ENCODE measurements at places on chromosomes 1 and 21. TPM values are rescaled to one million over a fixed set of nuclear protein-coding genes. Genes with fewer than 3 reads are reported as not detected.

- no peak for DNase-seq
These were observed 26.5 kb downstream of the TSNAX start for GRCh38 chr1:231554969-231555368.

DNA sequence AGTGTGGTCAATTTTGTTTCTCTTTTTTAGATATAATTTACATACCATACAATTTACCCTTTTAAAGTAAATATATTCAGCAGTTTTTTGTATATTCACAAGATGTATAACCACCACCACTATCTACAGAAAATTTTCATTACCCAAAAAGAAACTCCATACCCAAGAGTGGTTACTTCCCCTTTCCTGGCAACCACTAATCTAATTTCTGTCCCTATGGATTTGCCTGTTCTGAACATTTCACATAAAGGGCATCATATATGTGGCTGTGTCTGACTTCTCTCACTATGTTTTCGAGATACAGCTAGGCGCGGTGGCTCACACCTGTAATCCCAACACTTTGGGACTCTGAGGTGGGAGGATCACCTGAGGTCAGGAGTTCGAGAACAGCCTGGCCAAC, 13.6 kb downstream of the PACC1 start:
- no peak for DNase-seq

DNA sequence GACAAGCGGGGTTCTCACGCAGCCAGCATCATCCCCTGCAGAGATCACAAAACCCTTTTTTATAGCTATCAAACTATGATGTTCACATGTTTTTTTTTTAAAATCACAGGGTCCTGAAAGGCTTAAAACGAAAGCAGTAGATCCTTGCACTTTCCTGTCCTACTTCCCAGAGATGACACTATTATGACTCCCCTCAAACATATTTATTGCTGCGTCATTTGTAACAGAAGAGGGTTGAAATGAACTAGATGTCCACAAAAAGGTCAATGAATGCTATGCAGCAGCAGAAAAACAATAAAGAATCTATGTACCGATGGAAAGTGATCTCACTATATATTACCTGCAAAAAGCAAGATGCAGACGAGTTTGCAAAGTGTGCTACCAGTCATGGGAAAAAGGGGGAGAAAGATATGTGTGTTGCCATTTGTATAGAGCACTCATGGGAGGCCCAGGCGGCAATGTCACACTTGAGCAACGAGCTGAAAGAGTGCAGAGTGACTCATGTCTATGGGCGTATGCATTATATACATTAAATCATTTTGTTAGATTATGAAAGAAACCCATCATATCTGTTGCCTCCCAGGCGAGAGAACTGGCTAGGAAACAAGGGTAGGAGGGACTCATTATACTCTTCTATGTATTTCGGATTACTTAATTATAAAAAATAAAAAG, 68.9 kb upstream of the PARP1 start:
- no peak for DNase-seq

- no peak for DNase-seq
These were observed 95.6 kb upstream of the KCTD3 start for GRCh38 chr1:215471463-215471862.

DNA sequence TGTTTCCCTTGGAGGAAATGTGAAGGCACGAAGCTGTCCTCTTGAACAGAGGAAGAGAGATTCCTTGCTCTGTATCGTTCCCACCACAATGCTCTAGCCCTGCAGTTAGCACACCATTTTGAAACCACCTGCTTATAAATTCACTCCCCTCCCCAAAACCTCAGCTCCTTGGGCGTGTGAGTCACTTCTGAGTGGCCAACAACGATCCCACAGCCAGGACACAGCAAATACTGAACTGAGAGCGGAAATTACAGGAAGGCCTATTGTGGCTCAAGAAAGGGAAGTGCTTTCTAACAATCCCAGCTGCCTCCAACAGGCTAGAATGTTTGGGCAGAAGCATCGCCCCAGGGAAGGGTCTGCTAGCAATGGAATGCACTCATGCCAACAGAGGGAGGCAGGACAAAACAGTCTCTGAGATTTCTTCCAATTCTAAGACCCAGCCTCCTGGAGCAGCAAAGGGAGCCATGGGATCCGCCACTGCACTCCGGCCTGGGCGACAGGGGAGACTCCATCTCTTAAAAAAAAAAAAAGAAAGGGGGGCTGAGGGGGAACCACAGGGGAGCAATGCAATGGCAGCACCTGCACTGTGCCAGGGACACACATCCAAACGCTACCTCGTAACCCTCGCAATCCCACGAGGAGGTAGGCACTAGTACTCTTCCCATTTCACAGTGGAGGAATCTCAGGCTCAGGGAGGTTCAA, 1.9 kb downstream of the TMEM53 start:
- DNase-seq = peak; percentile 61

DNA sequence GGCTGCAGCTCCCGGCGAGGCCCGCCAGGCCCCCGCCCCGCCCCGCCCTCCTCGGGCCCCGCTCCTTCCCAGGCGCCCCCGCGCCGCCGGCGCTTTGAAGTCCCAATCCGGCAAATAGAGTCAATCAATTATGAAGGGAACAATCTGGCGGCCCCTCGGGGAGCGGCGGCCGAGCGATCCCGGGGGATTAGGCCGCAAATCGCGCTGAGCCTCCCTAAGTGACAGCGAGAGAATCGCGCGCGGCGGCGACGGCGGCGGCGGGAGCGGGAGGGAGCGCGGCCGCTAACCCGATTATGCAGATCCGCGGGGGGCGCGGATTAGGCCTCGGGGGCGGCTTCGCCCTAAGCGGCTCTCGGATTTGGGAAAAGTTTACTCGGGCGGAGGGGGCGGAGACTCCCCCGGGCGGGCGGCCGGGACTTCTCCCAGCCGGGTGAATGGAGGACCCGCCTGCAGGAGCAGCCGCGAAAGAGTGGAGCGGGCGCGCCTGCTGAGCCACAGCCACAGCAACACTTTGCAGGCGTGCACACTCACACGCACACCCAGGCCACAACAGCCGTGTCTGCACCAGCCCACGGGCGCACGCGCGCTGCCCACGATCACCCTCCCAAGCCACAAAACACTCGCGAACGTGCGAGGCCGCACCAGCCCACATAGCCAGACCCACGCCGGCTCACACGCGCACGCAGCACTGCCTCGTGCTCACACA, 23.0 kb upstream of the DMBX1 start:
- peak; percentile 47 for DNase-seq

DNA sequence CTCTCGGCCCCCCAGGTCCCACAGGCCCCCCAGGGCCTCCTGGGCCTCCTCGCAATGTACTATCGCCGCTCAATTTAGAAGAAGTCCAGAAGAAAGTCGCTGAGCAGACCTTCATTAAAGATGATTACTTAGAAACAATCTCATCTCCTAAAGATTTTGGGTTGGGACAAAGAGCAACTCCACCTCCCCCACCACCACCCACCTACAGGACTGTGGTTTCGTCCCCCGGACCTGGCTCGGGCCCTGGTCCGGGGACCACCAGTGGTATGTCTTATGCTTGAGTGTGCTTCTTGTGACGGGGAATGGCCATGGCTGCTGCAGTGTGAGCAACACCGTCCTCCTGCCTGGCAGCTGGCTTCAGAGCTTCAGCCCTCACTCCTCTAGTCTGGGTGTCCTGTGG, 70.2 kb upstream of the DYNLT5 start:
- DNase-seq = no peak

- peak; percentile 86 for DNase-seq
These were observed 16.8 kb downstream of the TRPM2 start for GRCh38 chr21:44370027-44370735.

DNA sequence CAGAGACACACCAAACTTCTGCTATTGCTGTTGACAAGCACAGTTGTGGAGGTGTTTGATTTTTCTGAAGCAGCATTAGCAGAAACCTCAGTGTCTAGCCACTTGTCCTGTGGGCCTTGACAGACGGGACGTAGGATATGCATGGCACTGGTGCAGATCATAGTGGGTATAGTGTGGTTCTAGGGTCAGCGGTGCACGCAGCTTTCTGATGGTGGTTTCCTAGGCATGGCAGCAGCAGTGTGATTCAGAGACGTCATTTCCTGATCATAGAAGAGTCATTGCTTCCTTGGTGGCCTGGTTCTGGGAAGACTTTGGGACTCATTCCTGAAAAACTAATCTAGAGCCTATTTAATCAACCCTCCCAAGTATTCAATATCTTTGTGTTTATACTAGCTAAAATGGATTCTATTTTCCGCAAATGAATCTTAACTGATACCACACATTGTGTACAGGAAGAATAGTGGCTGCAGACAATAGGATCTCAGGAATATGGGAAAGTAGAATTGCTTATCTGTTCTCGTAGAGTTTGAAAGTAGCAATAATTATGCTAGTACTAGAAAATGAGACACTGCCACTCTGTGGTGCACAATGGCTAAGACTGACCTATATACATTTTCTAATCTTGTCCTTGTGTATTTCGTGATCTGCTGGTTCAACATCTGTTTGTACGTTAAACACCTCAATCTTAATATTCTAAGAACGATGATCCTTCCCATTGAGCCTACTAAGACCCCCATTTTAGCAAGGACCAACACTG, 2.8 kb upstream of the USP1 start:
- DNase-seq = no peak

DNA sequence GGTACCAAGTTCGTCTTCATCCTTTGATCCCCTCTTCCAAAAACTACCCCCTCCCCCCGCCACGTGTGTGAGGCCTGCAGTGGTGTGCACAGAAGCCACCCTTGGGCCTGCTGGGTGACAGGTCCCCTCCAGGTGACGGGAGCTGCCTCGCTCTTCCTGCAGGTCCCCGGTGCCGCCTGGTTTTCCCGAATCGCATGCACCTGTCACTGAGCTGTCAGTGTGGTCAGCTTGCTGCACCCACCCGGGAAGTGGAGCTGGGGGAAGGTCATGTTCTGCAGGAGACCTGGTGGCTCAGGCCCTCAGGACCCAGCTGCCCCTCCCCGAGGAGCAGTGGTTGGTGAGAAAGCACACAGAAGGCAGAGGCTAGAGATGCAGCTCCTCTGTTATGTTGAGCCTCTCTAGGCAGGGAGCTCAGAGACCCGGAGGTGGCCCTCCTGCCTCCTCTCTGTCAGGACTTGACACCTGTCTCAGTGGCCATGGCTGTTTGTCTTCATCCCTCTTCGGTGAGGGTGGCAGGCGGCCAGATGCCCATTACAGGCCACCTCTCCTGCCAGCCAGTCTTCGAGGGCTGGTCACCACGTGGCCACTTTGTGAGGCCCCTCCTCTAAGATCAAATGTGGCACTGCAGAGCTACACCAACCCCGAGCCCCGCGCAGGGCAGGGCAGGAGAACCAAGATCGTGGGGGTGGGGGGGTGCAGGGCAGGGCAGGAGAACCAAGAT, 60.9 kb downstream of the SKI start:
- DNase-seq = no peak

GRCh38 chr1:95504321-95504720, 270.3 kb downstream of the RWDD3 start:
- no peak for DNase-seq

GRCh38 chr1:24526940-24527542, 24.4 kb downstream of the RCAN3 start:
- DNase-seq = no peak

DNA sequence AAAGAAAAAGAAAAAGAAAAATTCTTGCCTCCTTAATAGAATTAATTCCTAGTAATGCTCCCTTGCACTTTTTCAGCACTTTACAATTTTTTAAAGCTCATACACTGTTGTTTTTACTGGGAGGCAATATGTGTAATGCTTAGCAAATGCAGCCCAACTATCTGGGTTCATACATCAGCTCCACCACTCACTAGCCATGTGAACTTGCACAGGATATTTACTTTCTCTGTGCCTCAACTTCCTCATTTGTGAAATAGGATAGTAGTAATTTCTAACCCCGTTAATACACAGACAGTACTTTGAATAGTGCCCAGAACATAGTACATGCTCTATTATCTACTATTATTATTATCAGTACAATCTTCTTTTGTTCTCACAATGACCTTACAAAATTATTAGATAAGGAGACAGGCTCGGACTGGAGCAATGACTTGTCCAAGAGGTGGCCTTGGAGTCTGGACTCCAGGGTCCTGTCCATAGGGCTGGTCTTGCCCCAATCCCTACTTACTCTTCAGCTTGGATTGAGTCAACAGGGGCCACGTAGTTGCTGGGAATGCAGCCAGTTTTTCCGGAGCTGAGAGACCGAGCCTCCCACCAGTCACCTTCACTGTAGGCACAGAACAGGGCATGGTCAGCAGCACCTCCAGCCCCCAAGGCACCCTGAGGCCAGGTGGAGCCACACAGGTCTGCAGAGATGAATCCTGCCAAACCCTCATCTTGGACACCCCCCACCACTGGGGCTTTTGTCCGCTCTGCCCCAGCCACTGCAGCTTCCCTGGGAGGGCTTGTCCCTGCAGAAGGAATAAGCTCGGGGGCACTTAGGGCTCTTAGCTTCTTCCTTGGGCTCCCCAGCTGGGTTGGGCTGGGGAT, 13.7 kb downstream of the FGR start:
- no peak for DNase-seq

- DNase-seq = no peak
These were observed 13.5 kb downstream of the RAB3B start for GRCh38 chr1:51976846-51977602.

- DNase-seq = no peak
These were observed 25.9 kb upstream of the USP25 start for GRCh38 chr21:15703932-15704331.

GRCh38 chr1:50968158-50968820, 1.8 kb upstream of the CDKN2C start:
- peak; percentile 86 for DNase-seq

- DNase-seq = peak; percentile 55
These were observed 3.8 kb downstream of the B4GALT2 start for GRCh38 chr1:43982808-43983207.

DNA sequence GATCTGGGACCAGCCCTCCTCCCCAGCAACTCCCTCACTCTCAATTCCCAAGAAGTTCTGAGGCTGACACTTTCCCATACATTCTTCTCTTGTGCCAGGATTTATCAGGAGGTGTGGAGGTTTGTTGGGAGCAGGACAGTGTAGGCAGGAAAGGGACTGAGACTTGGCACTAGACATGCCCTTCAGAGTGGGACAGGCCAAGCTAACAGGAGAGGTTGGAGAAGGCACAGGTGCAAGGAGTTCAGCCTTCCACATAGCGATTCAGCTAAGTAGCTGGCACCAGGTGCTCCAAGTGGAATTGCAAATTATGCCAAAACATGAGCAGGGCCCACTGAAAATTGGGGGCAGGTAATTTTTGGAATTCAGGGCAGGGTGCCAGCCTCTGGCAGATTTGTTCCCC, 83.0 kb upstream of the DUSP10 start:
- no peak for DNase-seq

CRNN gene
- not detected for total RNA-seq

COL8A2 gene
- 6.4 TPM for total RNA-seq

TSPAN1 gene
- total RNA-seq = 578 TPM

NR0B2 gene
- 0.79 TPM for total RNA-seq

LCE6A gene
- total RNA-seq = not detected

PTPRC gene
- 60.2 TPM for total RNA-seq

RXRG gene
- total RNA-seq = 0.44 TPM

MAGI3 gene
- 25.9 TPM for total RNA-seq

FAM229A gene
- total RNA-seq = 9.7 TPM

KCNJ9 gene
- not detected for total RNA-seq

HHIPL2 gene
- 0.09 TPM for total RNA-seq

All from kidney (tissue), 22 donors.